Activated CD4-positive, alpha-beta T cell treated with anti-CD3 and anti-CD28 coated beads for 1 hour (primary cell): ENCODE measurements at places on chromosomes 5 and 9.

DNA sequence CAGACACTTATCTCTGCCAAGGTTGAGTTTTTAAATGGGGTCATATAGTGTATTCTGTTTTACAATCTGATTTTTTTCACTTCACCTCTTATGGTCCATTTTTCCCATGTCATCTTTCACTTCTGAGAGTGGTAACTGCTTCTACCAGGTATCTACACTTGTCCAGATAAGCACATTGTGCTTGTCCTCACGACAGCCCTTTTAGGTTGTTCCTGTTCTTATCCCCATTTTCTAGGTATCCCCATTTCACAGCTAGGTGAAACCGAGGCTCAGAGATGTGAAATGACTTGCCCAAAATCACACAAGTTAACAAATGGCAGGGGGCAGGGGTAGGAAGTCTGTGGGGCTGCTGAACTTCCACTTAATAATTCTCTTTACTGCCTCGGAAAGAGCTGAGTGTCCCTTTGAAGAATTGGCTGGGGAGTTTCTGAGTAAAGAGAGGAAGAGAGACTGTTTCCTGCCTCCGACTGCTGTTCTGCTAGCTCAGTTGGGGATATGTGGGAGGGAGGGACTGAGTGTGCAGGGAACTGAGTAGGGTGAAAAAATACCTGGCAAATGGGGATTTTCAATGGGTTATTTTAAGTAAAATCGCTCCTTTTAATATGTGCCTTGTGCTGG, 255.4 kb downstream of the GRIA1 start:
- DNase-seq = no peak

DNA sequence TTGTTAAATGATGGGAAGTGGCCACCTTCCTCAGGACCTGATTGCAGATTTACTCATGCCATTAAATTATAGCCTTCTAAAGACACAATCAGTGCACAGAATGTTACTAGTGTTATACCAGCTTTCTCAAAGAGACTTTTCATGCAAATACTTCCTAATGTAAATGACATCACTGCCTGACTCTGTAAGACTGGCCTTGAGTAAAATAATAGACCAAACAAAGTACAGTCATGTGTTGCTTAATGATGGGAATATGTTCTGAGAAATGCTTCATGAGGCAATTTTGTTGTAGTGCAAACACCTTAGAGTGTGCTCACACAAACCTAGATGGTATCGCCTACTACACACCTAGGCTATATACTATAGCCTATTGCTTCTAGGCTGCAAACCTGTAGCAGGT, 17.0 kb upstream of the C1QTNF3 start:
- DNase-seq = no peak

- DNase-seq = no peak
Observed at GRCh38 chr9:131337131-131337848, 47.8 kb downstream of the PLPP7 start.

GRCh38 chr5:174188295-174188694, 142.8 kb downstream of the NSG2 start:
- no peak for DNase-seq

- DNase-seq = no peak
Observed at GRCh38 chr9:87609002-87609401, 111.3 kb downstream of the DAPK1 start.

DNA sequence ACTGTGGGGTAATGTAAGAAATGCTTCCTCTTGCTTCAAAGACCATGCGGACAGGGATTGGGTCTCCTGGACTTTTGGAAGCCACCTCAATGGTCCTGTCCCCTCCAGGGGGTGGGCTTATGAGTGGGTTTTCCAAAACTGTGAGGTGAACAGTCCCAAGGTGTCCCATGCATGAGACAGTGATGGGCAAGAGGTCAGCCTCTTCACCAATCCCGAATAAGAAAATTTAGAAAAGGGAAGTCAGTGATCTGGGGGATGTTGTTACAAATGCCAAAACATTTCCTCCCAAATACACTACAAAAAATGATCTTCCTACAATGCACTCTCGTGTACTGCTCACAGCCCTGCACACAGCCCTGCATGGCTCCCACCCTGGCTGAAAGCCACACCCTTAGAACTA, 215.7 kb upstream of the TBC1D2 start:
- no peak for DNase-seq

- DNase-seq = no peak
Observed at GRCh38 chr5:102792705-102793104, 37.6 kb downstream of the PAM start.

DNA sequence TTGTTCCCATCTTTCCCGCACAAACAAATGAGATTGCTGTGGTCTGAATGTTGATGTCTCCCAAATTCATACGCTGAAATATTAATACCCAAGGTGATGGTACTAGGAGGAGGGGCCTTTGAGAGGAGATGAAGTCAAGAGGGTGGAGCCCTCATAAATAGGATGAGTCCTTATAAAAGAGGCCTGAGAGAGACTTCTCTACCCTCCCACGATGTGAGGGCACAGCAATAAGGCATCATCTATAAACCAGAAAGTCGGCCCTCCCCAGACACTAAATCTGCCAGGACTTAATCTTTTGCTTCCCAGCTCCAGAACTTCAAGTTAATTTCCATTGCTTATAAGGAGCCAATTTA, 170.4 kb downstream of the CTNND2 start:
- no peak for DNase-seq

DNA sequence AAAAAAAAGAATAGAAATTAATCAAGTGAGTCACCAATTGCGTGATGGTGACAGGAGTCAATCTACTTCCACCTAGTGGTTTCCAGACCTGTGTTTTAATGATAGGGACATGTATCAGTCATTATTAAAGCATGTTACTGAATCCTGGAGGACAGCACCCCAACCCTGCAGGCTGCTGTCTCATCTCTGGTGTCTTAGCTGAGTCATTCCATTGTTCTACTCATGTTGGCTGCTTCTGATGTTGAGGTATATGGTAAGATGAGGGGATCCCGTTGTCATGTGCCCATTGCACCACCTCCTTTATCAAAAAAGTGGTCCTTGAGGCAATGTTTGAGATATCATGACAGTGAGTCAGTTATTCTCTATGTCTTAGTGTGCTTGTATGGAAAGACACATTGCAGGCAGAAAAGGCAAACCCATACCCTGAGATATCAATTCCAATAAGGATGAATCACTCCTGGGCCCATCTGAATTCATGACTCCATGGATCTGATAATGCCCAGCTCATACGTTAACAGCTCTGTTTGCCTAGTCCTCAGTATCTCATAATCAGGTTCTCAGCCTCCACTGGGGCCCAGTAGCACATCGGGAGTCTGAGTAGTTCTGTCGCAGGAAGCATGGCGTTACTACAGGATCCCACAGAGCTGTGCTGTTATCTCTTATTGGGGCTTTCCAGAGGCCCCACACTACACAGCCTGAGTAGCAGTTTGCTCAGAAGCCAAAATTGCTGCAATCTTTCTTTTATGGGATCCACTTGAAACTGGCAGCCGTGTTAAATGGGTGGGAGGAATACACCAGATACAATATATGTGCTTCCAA, 31.2 kb downstream of the HMGCS1 start:
- DNase-seq = no peak

- no peak for DNase-seq
Observed at GRCh38 chr9:131013015-131013755, 4.2 kb downstream of the LAMC3 start.

DNA sequence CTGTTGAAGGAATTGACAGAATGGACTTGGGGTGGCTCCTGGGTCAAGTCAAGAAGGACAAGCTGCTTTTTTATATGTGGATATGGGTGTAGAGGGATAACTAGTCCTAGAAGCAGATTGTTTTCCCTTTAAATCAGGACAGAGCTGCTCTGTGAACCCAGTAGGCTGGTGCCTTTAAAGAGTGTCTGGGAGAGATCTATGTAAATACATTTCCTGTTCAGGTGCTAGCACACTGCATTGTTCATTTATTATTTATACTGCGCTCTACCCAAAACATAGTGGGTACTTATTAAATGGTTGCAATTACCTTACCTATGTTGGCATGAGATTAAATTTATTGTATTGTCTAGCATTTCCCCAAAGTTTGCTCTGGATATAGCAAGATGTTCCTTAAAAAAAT, 86.6 kb upstream of the EQTN start:
- no peak for DNase-seq

DNA sequence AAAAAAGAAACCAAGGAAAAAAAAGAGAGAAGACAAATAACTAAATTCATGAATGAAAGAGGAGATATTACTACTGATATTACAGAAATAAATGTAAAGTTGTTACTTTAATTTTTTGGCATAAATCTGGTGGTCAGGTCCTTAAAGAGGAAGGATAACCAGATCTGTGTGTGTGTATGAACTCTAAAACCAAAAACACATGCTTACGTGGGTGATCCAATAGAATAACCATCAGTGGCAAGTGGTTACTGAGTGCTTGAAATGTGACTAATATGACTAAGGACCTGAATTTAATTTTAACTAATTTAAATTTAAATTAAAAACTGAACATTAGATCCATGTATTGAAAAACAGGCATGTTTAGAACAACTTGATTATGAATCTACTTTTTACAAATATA, 10.3 kb downstream of the SLC28A3 start:
- DNase-seq = no peak

DNA sequence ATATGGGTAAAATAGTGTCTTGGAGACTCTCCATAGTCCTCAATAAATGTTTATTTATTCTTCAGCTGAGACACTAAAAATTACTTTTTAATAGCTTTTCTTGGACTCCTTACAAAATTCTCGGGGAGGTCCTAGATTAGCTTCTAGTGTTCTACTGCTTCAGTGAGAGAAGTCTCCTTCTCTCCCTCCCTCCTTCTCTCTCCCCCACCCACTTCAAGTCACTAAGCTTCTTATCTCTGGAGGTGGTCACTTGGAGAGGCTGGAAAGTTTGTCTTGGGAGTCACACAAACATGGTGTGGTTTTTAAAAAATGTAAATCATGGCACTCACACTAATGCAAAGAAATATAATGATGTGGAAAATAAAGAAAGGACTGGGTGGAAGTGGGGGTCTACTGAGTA, 64.1 kb downstream of the SEMA6A start:
- no peak for DNase-seq

- no peak for DNase-seq
Observed at GRCh38 chr5:90802474-90803317, 244.1 kb downstream of the ADGRV1 start.

DNA sequence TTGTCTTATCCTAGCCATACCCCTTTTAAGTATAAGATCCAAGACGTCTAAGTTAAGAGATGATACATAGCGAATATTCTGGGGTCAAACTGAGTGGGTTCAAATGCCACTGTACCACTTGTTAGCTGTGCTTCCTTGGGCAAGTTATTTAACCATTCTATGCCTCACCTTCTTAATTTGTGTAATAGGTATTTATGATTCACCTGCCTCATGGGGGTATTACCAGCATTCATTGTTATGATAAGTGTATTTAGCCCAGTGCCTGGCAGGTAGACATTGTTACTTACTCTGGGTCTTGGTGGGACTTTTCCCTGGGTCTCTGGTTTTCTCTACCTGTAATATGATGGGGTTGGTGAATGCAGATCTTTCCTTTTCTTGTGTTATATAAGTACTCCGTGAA, 3.8 kb downstream of the LARP1 start:
- no peak for DNase-seq

GRCh38 chr9:127132375-127132774, 9.9 kb upstream of the ANGPTL2 start:
- no peak for DNase-seq

GRCh38 chr9:69569738-69570451, 102.3 kb downstream of the APBA1 start:
- no peak for DNase-seq

- no peak for DNase-seq
Observed at GRCh38 chr5:5929291-5930020, 448.9 kb downstream of the MED10 start.

GRCh38 chr5:65087154-65087553, 318.4 kb downstream of the CWC27 start:
- DNase-seq = no peak

DNA sequence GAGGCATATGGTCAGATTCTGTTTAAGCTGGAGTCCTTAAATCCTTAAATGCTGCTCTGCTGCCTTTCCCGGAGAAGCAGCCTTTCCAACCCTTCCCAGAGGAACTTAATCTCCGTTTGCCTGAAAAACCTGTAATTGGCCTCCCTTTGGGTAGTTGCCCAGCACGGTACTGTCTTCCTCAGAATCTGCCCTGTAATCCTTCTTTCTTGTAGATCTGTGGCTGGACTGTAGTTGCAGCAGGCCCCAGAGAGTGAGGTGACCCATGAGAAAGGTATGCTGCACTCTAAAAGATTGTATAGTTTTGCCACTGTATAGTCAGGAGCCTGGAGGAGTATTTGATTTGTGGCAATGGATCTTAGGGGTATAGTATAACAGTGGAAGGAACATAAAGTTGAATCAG, 11.7 kb downstream of the SPIN1 start:
- no peak for DNase-seq

DNA sequence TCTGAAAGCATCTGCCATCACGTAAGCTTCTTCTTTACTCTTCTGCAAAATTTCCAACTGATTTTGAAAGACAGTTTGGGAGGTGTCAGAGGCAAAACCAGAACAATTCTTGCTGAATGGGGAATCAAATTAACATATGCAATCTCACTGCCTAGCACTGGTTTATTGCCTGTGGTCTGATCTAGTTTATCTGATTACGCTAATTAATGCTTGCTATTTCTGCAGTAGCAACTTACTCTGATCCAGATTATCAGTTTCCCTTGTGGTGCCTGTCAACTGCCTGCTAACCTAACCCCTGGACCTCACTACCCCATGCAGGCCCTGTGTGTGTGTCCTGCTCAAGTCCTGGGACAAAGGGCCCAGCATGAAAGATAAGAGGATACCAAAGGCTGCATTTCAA, 40.3 kb downstream of the CCDC125 start:
- DNase-seq = no peak

- no peak for DNase-seq
Observed at GRCh38 chr5:67268231-67269021, 71.8 kb upstream of the CD180 start.

DNA sequence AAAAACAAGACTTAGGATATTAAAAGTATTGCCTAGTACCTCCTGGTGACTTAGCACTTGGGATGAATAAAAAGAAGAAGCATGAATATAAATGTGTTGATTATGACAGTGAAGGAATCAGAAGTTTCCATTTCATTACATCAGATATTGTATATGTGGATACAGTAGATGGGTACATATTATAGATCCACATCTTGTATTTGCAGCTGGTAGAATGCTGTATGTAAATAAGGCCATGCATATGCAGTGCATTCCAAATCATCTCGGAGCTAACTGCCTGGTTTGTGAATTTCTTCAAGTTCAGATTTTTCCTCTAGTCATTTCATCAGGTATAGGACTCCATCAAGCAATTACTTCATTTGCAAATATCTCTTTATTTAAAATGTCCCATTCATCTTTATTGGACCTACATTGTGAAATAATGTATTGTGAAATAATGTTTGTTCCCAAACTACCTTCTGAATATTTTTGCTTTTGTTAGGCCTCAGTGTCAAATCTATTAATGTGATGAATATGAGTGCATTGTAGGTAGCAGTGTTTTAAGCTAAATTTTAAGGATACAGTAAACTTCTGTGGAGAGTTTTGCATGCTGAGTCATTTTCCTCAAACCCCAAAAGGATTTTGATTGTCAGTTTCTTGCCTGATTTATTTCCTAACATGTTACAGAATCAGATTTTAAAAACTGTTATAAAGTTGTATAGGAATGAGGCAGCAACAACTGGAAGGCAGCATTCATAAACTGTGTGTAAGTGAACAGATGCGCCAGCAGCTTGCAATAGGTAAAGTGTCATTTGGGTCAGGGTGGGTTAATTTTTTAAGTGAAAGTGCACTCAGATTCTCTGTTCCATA, 370.8 kb upstream of the RIOK2 start:
- DNase-seq = no peak

- no peak for DNase-seq
Observed at GRCh38 chr5:67538855-67539506, 342.4 kb upstream of the CD180 start.

- DNase-seq = no peak
Observed at GRCh38 chr9:38149647-38150046, 80.6 kb upstream of the SHB start.
